ENCODE measurements at places on chromosomes 6 and 20. TPM values are rescaled to one million over a fixed set of nuclear protein-coding genes. Genes with fewer than 3 reads are reported as not detected.
A peak's percentile ranks its signal among the peaks of the same experiment; 100 is the strongest.

CDH4 gene
- 0.29 TPM for total RNA-seq

DNA sequence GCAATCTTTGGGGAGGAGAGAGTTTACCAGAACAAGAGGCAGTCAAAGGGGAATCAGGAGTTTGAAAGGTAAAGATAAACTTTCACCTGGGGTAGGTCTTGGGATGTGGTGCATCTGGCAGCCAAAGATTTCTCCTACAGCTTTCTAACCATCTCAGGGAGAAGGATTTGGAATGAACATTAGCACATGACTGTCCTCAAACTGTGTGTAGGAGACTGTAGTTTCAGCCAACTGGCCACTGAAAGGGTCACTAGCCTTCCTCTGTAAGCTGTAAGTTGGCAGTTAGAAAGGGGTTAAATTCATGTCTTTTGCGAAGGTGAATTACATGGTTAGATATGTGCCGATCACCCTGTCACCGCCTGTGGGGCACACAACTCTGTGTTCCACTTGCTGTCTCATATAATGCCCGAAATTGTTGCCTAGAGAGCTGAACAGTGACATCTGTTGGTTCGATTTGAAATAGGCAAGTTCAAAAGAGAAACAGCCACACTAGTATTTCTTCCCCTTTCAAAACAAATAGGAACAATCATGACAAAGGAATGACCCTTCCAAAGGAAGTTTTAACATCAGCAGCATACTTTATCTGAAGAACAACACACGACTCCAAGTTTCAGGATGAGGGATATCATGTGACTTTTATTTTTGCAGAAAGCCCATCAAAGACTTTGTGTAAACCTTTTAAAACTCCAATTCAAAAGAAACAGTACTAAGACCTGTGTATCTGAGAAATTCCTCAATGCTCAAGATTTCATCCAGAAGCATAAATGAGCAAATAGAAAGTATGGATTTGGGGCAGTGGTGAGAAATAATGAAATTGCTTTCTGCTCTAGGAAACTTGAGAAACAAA, 1.1 kb upstream of the OPN5 start:
- DNase-seq: peak; percentile 64

DNA sequence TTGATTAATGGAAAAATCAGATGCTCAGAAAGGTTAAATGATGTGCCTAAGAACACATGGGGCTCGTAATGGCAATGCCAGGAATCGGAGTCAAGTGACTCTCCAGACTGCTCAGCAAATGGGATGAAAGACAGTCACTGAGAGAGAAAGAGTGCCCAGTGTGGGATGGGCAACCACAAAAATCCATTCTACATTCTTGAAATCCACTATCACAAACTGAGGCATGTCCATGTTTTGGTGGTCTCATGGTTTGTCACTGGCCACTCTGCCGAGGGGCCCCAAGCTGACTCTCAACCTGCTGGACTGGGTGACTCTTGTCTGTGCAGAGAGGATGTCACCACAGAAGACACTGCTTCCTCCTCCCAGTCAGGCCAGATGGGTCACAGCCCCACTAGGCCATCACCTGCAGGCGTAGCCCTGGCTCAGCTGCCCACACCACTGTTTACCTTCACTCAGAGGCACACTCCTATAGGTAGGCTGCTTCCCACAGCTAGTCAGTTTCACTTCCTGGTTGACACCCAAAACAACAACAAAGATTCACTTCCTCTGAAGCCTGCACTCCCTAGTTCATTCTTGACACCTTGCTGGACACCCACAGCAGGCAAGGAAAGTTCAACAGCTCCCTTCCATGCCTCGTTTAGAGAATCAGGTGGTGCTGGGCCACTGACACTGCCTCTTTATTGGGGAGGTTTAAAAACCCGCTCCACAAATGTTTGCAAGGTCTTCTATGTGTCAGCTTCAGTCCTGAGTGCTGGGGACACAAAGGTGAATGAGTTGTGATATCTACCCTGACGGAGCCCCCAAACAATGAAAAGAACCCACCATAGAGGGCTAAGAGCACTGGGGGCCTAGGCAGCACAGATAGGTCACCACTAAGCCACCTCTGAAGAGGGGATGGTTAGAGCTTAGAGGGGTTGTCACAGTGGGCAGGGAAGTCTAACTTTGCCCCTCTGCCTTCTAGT, 21.7 kb downstream of the MAP1LC3A start:
- DNase-seq: no peak

- DNase-seq: no peak
These were observed 346.0 kb upstream of the MARCKS start for GRCh38 chr6:113511100-113511499.

DNA sequence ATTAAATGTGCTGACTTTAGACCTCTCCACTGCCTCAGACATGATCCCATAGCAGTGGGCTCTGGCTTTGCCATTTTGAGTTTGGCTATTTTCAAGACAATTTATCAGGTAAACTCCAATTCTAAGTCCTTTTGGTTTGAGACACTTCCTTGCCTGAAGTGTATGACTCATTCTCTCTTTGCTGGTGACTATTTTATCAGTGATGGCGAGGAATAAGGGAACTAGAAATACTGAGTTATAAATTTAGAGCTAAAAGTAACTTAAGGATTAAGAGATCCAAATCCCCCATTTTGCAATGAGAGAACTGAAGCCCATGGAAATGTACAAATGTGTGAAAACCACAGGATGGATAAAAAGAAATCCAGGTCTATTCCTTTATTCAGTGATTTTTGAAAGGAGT, 30.9 kb upstream of the CD83 start:
- DNase-seq: peak; percentile 14

GRCh38 chr6:74585753-74586152, 620.1 kb downstream of the COL12A1 start:
- DNase-seq: peak; percentile 41

Measured in RPMI7951 (cell line).